ENCODE measurements at places on chromosomes 6 and 20. TPM values are rescaled to one million over a fixed set of nuclear protein-coding genes. Genes with fewer than 3 reads are reported as not detected.

The C20orf144 gene
- 0.11 TPM for total RNA-seq

The TUBB1 gene
- total RNA-seq, result not detected

The OXT gene
- total RNA-seq, result not detected

The PLCG1 gene
- total RNA-seq, result 94.7 TPM

The TCF21 gene
- not detected for total RNA-seq

The MATN4 gene
- total RNA-seq, result not detected

The FAM135A gene
- 12.6 TPM for total RNA-seq

The FHL5 gene
- not detected for total RNA-seq

The SLC17A9 gene
- total RNA-seq, result 9.4 TPM

The GSTA3 gene
- total RNA-seq, result not detected

The MYLK4 gene
- 0.66 TPM for total RNA-seq

The PI3 gene
- total RNA-seq, result not detected

The LIN28B gene
- total RNA-seq, result not detected

The ARFGEF3 gene
- total RNA-seq, result 8.2 TPM

The PRL gene
- total RNA-seq, result not detected

The DNPH1 gene
- total RNA-seq, result 58.4 TPM

The SLC22A7 gene
- not detected for total RNA-seq

The CST4 gene
- total RNA-seq, result not detected

The COL19A1 gene
- not detected for total RNA-seq

The BPIFB2 gene
- not detected for total RNA-seq

The EEF1A2 gene
- 0.32 TPM for total RNA-seq

The PRR18 gene
- total RNA-seq, result not detected

The PLA2G7 gene
- total RNA-seq, result not detected

The SIRPD gene
- total RNA-seq, result not detected

The SNAP25 gene
- total RNA-seq, result not detected

The ASIP gene
- not detected for total RNA-seq

The BPIFB1 gene
- total RNA-seq, result not detected

The C6orf141 gene
- total RNA-seq, result 6.0 TPM

The TFAP2B gene
- total RNA-seq, result not detected

The HLA-DRA gene
- total RNA-seq, result not detected

The NXT1 gene
- total RNA-seq, result 43.4 TPM

The ARG1 gene
- total RNA-seq, result not detected

The SMPDL3A gene
- total RNA-seq, result 2.4 TPM

The LINC00237 gene
- not detected for total RNA-seq

The TCF15 gene
- total RNA-seq, result 0.07 TPM

The AIF1 gene
- total RNA-seq, result not detected

The PANK2 gene
- total RNA-seq, result 51.5 TPM

The RHAG gene
- not detected for total RNA-seq

The RNF182 gene
- 0.25 TPM for total RNA-seq

The TRIM10 gene
- not detected for total RNA-seq

The QRSL1 gene
- 10.0 TPM for total RNA-seq
